ENCODE measurements at places on chromosomes 7 and 10.

GRCh38 chr10:47033081-47033480 is 121.9 kb downstream of the PTPN20 start:
- no peak for DNase-seq

DNA sequence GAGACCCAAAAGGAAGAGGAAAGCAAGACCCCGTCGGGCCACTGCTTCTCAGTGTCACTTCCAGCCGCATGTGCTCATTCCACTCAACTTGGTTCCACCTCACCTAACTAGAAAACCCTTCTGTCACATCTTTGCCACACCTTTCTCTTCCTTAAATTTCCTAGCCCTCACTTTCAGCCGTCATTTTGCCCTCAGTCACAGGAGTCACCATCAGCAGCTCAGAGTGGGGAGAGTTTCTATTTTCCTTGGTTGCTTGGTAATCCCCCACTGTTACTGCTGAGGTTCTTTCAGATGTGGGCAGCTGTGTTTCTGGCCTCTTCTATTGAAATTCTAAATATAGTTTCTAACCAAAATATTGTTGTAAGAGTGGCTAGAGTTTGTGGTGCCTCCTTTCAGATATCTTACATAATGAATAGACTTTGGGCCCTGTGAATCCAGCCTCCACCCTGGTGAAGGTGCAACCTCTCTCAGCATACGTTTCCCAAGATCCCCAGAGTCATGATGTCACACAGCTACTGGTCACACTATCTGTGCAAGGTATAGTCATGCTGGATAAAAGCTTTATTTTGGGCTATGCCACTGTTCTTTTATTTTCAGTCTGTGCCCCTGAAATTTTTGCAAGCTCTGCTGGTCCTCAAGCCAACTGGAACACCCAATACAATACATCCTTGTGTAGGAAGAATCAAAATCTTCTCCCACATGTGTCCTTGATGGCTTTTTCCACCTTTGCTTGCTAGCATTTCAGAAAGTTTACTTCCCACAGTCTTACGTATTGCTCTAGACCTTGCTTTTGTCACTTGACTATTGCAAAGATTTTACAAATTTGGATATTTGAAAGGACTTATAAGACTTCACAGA is 9.2 kb downstream of the AGBL3 start:
- no peak for DNase-seq

GRCh38 chr10:76150876-76151288 is 719.5 kb downstream of the LRMDA start:
- no peak for DNase-seq

DNA sequence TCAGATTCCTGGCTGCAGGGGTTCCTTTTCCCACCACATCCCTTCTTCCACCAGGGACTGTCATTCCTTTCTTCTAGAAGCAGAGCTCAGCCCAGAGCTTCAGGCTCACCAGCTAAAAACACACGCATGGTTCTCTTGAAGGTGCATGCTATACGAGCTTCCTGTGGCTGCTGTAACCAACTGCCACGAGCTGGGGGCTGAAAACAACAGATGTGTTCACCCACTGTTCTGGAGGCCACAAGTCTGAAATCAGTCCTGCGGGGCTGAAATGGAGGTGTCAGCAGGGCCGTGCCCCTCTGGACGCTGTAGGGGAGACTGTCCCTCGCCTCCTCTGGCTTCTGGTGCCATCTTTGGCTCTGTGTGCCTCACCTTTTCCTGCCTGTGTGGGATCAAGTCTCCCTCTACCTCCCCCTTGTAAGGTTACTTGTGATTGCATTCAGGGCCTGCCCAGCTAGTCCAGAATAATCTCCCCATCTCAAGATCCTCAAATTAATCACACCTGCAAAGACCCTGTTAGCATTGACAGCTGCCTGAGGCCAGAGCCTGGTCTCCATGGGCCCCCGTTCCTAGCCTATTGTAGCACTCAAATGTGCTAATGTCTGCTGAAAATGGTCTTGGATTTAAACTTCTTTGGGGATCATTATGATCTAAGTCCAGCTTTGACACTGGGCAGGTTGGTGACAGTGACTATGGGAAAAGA is 13.7 kb downstream of the RAB19 start:
- no peak for DNase-seq

DNA sequence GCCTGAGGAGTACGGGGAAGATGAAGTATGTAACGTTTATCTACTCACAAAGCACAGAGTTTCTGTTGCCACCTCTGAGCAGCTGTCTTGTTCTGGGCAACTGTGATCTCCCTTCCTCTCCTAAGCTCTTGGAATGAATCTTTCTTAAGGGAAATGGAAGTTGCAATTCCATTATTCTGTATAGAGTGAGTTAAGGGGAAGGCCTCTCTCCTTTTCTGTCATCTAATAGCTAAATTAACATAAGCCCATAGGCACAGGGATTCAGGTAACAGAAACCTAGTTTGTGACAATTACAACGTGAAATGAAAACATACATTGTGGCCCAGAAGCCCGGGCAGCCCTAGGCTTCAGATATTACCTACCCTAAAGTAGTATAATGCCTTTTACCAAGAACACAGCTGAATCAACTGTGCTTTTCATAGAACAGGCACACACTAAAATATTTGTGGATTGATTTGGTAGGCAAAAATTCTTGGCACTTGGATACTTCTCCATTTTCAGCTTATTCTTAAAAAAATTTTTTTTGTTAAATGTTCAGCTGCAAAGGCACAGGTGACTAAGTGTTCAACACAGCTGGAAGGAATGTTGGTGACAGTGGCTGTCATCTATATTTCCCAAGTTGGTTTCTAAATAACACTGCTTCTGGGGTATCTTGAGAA is 3.8 kb upstream of the PDCD4 start:
- no peak for DNase-seq

GRCh38 chr7:17983221-17984062 is 43.1 kb upstream of the SNX13 start:
- DNase-seq: no peak

DNA sequence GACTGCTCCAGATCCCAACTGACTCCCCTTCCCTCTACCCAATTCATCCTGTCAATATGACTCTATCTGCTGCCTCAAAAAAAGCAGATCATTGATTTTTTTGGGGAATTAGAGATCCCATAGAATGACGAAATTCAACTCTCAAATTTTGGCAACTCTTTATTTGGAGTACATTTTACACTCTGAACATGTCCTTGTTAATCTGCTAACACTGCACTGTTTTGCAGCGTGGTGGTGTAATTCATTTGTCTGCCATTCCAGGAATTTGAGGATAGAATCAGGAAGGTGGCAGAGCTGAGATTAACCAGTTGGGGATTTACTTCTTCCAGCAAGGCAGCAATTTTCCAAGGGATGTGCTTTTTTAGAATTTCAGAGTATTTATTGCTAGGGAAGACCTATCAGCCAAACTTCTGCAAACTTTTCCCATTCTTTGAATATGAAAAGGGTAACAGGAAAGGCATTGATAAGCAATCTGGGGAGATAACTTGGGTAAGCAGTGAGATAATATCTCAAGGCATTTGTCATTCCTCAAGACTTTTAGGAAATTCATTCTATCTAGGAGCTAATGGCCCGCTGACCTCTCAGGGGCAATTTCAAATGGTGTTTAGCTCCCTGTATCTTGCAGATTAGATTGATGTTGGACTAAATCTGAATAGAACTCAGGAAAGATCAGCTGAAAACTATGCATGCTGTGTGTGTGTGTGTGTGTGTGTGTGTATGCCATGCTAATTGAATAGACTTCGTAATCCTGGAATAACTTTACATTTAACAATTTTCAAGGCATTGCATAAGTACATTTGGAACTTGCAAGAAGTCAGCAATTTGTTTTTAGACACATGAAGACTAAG is 9.7 kb downstream of the BAMBI start:
- no peak for DNase-seq

DNA sequence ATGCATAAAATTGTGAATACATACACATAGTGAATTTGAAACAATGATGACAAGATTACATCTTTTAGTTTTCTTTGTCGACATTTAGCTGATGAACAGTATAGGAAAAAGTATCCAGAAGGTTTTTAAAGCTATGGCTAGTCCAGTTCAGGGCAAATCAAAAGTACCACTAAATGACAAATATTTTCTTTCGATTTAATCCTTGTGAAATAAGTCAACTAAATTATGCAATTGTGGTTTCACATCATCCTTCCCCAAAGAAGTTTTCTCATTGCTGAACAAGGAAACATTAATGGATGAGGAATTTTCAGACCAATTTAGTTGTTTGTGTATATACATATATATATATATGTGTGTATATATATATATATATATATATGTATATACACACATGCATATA is 774.0 kb downstream of the DNAJB9 start:
- DNase-seq: no peak

- no peak for DNase-seq
Observed at GRCh38 chr10:131851346-131851745, 49.5 kb upstream of the PPP2R2D start.

DNA sequence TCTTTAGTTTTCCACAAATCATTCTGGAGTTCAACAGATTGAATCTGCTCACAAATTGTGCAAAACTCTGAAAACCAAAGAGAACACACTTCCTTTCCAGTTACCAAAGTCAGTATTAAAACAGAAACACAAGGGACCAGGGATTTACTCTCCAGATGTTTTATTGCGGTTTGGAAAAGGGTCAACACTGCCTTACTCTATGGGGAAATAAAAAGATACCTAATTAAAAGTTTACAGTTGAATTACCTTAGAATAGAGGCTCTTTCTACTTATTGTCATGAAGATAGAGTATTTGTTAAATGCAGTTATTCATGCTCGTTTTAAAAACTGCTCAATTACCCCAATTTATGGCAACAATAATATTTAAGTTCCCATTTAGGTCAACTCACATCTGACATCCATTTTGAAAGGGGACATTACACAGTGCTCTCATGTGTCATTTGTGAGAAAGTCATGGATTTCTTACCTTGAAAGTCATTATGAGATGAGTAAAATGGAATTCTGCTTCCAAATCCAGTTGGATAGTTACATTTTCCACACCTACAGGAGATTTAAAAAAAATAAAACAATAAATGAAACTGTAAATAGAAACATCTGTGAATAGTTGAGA is 8.4 kb downstream of the LAMB1 start:
- DNase-seq: no peak

- no peak for DNase-seq
Observed at GRCh38 chr10:3033925-3034324, 33.4 kb upstream of the PFKP start.

GRCh38 chr7:31814187-31814586 is 127.2 kb downstream of the PPP1R17 start:
- no peak for DNase-seq

GRCh38 chr7:805261-805660 is 27.0 kb upstream of the SUN1 start:
- DNase-seq: no peak

GRCh38 chr7:5077740-5078139 is 32.1 kb downstream of the RBAK start:
- DNase-seq: no peak

DNA sequence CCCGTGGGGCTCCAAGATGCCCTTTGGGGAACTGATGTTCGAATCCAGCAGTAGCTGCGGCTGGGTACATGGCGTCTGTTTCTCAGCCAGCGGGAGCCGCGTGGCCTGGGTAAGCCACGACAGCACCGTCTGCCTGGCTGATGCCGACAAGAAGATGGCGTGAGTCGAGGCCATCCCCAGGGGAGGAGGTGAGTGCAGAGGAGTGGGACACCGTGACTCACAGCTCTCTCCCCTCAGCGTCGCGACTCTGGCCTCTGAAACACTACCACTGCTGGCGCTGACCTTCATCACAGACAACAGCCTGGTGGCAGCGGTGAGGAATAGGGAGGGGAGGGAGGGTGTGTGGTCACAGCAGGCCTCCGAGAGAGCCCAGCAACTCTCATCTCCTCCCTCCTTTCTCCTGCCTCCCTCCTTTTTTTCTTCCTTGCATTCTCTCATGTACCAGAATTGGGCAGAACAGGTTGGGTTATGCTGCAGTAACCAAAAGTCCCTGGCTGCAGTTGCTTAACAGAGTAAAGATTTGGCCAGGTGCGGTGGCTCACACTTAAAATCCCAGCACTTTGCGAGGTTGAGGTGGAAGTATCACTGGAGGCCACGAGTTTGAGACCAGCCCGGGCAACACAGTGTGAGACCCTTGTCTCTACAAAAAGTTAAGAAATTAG is 16.5 kb downstream of the ARPC1B start:
- no peak for DNase-seq

DNA sequence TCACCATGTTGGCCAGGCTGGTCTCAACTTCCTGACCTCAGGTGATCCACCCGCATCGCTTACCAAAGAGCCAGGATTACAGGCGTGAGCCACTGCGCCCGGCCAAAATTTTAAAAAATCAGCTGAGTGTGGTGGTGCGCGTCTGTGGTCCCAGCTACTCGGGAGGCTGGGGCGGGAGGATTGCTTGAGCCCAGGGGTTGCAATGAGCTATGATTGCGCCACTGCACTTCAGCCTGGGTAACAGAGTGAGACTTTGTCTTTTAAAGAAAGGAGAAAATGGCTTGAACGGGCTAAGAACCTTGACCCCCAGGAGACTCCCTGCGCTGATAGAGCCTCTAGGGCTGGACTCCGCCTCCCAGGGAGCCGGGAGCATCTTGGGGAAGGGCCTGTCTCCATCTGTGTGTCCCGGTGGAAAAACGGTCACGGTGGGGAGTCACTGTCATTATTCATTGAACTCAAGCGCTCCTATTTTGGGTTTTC is 760 bp upstream of the KCTD7 start:
- no peak for DNase-seq

DNA sequence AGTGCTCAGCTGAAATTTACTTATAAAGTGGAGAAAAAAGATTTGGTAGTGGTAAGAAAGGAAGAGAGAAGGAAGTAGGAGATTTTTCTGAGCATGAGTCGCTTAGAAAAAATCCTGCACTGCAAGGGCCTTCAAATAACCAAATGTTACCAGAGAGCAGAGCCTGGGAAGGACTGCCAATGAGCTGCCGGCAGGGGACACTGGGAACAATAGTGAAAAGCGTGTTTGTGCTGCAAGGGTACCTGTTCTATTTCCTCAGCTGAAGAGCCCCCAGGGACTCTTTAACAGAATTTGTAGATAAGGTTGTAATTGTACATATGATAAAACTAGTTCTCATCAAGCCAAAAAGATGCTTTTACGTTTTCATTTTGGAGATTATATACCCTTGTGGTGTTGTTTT is 696.3 kb upstream of the C7orf33 start:
- DNase-seq: no peak

DNA sequence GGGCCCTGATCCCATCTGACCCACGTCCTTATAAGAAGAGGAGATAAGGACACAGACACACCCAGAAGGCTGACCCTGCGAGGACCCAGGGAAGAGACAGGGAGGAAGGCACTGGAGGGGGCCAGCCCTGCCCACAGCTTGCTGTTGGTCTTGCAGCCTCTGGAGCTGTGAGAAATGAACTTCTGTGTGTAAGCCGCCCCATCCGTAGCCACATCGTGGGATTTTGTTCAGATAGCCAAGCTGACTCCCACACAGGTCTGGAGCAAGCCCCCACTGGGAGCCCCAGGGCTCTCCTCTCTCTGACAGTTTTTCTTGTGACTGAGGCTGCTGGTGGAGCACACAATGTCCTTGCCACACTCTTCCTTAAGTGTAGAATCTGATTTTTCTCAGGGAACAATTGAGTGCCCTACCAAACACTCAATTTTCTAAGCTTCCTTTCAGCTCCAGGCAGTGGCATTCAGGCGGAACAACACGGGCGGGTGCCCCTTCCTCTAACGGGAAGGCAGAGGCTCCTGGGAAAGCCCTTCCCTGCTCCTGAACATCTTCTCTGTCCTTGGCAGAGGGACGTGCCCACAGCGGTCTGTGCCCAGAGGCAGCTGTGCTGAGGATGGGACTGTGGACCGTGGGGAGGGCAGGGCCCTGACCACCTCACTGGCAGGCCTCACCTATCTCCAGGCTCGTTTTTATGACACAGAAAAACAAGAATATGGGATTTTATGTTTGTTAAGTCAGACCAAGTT is 160.6 kb upstream of the SHH start:
- DNase-seq: no peak

- DNase-seq: no peak
Observed at GRCh38 chr10:131314799-131315198, 3.3 kb upstream of the TCERG1L start.

- no peak for DNase-seq
Observed at GRCh38 chr10:116026315-116026714, 246.7 kb downstream of the GFRA1 start.
